ENCODE measurements at places on chromosomes 2 and 18.

- no peak for DNase-seq
These were observed 104.9 kb downstream of the STPG4 start for GRCh38 chr2:47050021-47050760.

- no peak for DNase-seq
These were observed 27.7 kb downstream of the FAM110C start for GRCh38 chr2:18402-19271.

DNA sequence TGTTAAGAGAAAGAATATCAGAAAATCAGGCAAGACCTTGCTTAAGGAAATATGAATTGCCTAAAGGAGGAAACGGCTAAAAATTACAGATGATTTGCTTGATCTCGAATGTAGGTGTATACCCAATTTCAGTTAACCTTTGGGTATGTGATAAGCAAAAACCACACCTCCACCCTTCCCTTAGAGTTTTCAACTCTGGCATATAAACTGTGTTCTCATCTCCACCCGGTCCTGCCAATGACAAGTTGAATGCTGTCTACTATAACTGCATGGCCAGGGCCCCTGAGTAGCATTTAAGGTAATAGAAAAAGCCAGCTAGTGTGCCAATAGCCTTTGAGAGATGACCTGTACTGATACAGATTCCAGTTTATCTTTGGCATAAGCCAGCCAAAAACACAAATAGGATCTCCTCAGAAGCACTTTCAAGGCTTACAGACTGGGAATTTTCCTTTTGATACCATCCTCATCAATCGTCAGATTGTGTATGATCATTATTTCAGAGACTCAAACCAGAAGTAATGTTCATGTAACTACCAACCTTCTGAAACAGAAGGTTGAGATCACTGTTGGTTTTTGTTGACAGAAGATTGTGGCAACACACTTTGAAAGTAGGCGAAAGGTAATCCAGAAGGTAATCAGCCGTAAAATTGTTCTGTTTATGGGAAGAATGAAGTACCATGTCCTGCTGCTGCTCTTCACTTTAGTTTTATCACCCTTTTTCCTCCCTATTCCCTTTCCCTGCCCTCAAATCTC is 163.1 kb downstream of the GFPT1 start:
- DNase-seq: no peak

DNA sequence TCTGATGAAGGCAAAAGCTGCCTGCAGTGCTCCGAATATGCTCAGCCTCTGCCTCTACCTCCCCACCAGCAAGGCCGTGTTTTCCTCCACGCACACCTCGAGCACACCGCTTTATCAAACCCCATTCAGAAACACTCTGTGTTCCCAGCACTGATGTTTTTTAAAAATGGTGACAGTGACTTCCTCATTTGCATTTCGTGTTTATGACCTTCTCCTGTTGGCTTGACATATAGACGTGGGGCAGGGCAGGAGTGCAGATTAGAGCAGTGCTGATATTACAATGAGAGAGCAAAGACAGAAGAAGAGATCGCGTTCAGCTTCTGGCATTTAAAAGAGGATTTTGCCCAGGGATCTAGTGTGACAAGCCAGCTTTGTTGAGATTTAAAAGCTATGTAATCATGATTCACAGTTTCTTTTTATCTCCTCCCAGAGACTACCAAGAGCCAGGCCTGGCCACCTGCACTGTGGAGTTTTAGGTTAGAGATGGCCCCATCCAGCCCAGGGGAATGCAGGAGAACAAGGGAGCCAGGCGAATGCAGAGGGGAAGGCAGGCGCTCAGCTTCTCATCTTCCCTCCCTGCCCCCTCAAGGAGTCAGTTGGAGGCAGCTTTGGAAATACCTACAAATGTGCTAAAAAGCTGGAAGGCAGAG is 61.5 kb upstream of the NEDD4L start:
- DNase-seq: no peak

DNA sequence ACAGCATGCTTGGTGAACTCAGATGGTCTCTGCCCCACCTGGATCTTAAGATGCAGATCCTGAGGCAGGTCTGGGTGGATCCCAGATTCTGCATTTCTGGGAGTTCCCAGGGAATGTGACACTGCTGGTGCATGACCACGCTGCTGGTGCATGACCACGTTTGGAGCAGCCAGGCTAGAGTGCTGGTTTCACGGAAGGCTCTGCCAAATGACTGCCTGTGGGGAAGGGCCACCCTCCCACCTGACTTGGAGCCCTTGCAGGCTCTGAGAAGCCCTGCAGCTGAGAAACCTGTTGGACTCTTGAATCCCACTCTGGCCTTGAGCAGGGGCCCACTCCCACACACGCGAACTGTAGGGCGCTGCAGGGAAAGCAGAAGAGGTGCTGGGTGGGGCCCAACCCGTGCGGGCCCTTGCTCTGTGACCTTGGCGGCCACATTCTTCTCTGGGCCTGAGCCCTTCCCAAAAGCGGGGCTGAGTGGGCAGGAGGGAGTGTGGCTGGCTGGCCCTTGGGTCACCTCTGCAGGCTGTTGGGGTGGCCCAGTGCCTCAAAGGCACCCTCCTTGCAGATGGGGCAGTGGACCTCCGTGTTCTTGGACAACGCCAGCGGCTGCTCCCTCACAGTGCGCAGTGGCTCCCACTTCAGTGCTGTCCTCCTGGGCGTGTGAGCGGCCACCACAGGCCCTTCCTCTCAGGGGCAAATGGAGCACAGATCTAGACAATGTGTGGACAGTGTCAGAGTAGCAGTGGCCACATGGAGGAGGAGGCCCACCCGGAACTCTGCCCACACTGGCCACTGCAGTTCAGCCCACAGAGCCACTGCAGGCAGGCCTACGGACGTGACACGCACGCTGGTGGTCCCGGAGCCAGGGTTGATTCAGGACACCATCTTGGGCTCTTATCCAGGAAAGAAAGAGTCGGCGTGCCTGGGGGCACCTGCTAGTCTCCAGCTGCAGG is 7.9 kb downstream of the ERFE start:
- no peak for DNase-seq

- no peak for DNase-seq
These were observed 182.0 kb upstream of the ZNF804A start for GRCh38 chr2:184416146-184416913.

GRCh38 chr2:206851521-206851920 is 86.1 kb downstream of the FASTKD2 start:
- DNase-seq: no peak

GRCh38 chr2:234677758-234678538 is 181.1 kb upstream of the ARL4C start:
- no peak for DNase-seq

DNA sequence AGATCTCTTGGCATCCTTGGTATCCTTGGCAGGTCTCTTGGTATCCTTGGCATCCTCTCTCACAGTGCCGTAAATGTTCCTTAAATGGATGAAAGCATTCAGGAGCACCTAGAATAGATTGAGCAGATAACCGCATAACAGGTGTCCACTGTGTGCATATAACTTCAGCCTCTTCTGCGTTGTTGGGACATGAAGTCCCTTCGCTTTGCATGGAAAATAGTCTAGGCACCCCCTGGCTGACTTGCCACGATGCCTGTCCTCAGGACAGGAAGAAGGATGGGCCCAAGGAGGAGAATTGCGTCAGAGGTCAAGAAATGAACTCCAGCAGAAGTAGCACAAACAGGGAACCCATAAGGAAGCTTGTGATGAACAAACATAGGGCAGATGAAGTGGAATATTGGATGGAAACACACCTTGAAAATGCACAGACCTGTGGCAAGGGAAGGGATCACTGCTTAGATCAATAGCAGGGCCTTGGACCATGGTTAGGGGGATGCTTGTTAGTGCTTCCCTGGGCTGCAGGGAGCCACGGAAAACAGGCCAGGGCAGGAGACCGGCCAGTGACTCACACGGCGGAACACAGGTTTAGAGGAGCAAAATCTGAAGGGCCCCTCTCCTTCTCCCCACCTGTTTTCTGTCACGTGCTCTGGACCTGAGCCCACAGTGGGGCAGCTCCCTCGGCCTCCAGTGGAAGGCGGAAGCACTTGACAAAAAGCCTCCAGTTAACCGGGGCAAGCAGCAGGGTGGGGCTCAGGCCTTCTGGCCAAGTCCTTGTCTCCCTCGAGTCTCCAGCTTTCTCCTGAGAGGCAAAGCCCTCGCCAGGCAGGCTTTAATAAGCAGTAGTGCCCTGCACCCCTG is 99.2 kb upstream of the ASAP2 start:
- DNase-seq: no peak

DNA sequence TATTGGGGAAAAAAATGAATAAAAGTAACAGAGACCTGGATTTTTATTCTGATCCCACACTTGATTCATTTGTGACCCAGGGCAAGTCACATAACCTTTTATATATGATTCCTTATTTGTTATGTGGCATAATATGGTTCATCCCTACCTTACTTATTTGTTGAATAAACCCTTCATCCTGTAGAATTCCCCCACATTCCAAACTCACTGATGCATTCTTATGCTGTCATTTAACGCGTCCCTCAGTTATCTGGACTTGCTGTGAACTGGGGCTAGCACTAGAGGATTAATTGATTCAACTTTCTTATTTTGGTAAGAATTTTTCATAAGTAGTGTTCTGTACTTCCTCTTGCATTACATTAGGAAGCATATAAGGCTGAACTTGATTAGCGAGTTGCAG is 384.7 kb upstream of the RAB12 start:
- DNase-seq: no peak

GRCh38 chr2:149904352-149905175 is 317.0 kb upstream of the MMADHC start:
- no peak for DNase-seq

DNA sequence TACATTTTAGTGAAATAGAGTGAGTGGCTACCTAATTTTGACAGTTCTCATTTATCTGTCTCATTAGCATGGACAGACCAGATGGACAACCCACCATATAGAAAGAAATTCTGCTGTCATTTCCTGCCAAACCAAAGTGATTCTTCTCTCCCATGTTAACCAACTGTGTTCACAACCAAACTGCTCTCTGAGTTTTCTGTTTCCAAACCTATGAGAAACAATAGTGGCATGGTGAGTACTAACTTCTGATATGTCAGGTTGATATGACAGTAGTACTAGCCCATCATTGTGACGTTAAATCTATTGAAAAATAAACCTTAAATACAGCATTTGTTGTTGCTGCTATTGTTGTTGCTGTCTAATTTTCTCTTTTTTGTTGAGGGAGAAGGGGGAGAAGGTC is 72.7 kb downstream of the IKZF2 start:
- no peak for DNase-seq

- no peak for DNase-seq
These were observed 32.3 kb downstream of the CARF start for GRCh38 chr2:202944408-202944807.

DNA sequence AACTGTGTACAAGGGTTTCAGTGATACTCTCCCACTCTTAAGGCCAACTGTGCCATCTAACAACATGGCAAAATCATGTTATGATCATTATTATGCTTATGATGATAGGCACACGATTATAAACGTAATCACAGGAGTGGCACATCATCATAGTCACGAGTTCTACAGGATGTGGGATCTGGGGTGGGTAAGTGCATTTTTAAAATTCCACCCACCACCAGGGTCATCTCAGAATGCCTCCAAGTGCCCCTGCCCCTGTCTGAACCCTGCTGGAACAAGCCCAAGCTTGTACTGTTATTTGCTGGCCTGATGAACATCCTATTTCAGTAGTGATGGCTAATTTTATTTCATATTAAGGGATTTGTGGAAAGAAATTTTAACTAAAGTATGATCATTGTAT is 117.8 kb downstream of the PTPRM start:
- DNase-seq: no peak

GRCh38 chr2:218861645-218862318 is 2.2 kb downstream of the WNT6 start:
- no peak for DNase-seq

- DNase-seq: peak; percentile 27
These were observed 5.2 kb downstream of the TMEM127 start for GRCh38 chr2:96260387-96261260.

DNA sequence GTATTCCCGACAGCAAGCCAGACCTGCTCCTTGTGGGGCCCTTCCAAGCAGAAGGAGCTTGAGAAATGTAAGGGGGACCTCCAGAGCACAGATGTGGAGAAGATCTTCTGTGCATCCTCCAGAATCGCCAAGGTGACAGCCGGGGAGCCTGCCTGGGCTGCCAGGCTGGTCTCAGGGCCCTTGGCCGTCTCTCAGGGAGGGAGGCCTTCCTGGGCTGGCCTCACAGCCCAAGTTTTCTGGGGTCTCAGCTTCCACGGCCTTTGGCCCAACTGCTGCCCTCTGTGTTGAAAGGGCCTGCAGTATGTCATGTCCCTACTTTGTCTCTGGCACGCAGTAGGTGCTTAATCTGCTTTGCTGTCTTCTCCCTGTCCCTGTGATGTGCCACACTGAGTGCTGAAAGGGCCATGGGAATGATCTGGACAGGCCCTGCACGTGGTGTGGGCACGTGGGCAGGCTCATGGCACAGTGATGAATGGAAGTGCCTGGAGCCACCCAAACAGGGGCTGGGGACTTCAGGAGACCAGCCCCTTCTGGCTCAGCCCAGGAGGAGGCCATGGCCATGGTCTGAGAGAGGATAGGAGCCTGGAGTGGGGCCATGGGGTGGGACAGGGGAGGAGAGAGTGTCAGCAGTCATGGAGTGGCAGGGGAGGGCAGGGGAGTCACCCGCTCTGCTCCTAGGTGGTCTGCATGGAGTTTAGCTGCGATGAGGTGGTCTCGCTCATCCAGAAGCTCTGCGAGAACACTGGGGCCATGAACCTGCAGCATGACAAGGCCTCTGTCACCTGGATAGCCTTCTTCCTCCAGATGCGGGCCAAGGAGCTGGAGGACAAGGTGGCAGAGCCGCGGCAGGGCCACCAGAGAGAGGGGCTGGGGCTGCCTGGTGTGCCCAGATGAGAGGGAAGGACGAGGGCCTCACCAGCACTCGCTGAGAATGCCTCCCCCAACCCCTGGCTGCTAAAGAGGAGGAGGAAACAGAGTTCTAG is 35.4 kb downstream of the HJURP start:
- DNase-seq: no peak

DNA sequence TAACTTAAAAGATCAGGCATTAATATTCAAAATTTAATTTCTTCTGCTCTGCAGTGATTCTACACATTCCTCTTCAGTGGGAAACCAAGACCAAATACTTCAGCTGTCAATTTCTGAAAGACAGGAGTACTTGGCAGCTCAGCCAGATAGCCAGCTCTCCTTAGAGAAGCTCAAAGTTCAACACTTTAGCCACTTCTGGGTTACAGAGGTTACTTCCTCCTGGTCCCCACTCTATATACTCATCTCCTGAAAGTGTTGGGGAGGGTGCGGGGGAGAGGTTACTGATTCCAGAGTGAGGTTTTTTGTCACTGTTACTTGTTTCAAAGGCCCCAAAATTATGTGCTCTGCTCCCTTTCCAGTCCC is 4.1 kb downstream of the CYTIP start:
- DNase-seq: peak; percentile 58

DNA sequence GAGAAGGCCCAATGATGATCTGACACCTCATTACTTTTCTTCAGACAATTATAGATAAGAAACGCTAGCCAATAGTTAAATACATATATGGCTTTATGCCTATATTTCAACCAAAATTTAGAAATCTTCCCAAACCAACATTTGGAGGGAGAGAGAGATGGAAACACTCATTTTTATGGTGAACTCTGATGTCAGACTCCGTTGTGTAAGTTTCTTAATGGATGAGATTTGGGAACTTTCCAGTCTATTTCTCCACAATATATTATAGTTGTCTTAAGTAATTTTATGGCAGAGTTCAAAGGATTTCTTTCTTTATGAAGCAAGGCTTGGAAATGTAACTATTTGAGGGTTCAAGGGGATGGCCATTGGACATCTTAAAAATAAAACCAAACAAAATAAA is 407.0 kb downstream of the DCC start:
- no peak for DNase-seq
